Fibroblast of mammary gland (primary cell): ENCODE measurements at places on chromosomes 1 and 21.

- DNase-seq: no peak
Measured at GRCh38 chr1:182113879-182114626, 52.5 kb upstream of the ZNF648 start.

DNA sequence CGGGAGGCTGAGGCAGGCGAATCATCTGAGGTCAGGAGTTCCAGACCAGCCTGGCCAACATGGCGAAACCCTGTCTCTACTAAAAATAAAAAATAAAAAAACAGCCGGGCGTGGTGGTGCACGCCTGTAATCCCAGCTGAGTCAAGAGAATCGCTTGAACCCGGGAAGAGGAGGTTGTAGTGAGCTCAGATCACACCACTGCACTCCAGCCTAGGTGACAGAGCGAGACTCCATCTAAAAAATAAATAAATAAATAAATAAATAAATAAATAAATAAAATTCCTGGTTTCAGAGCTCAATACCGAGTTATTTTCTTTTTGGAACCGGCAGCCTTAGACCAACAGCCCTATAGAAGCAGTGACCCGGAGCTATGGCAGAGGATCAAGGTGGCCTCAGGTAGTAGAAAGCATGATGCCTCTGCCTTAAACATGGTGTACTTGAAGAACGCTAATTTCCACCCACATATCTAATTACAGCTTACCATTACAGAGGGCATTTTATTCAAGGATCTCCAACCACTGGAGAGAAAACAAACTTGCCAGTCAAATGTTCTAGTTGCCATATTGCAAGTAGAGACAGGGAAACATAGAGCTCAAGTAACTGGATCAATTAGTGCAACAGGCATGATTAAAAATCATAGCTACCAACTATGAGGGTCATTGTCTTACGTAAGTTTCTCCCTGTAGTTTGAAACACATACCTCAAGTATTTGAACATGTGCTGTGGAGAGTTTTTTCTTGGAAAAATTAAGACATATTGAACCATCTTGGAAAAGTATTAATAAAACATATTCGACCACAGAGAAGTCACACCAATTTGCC is 2.0 kb upstream of the ENAH start:
- DNase-seq: no peak

GRCh38 chr1:92854101-92854785 is 22.4 kb downstream of the RPL5 start:
- no peak for DNase-seq

- no peak for DNase-seq
Measured at GRCh38 chr21:34330055-34330454, 33.8 kb upstream of the KCNE2 start.

DNA sequence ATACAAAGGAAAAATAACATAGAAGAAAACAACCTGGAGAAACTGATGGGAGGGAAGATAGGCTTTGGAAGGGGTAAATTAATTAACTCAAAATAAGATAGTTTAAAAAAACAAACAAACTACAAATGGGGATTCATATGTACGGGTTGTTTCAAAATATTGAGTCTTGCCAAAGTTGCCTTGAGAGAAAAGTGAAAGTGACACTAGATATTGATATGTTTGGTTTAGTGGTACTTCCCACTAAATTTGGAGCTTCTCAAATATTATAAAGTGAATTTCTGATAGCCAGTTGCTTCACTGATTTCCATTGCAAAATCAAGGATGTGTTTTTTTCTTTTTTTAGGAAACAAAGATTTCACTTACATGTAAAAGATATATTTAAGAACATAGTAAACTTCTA is 149.5 kb upstream of the RUNX1 start:
- no peak for DNase-seq

DNA sequence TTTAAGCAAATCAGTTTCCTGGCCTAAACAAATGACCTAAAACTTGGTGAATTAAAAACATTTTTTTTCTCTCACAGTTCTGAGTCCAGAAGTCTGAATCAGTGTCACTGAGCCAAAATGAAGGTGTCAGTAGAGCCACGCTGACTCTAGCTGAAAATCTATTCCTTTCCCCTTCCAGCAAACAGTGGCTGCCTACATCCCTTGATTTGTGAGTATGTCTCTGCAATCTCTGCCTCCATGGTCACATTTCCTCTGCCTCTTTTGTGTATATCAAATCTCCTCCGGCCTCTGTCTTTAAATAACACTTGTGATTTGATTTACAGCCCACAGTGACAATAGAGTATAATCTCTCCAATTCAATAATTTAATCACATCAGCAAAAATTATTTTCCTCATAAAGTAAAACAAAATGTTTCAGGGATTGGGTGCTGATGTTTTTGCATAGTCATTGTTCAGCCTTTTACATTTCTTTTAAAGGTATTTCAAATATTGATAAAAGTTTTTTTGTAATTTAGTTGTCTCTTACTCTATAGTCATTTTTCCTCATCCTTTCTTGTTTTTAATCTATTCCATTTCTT is 1715.4 kb downstream of the BRINP3 start:
- DNase-seq: no peak

- no peak for DNase-seq
Measured at GRCh38 chr1:45334308-45335245, 5.4 kb upstream of the TOE1 start.

DNA sequence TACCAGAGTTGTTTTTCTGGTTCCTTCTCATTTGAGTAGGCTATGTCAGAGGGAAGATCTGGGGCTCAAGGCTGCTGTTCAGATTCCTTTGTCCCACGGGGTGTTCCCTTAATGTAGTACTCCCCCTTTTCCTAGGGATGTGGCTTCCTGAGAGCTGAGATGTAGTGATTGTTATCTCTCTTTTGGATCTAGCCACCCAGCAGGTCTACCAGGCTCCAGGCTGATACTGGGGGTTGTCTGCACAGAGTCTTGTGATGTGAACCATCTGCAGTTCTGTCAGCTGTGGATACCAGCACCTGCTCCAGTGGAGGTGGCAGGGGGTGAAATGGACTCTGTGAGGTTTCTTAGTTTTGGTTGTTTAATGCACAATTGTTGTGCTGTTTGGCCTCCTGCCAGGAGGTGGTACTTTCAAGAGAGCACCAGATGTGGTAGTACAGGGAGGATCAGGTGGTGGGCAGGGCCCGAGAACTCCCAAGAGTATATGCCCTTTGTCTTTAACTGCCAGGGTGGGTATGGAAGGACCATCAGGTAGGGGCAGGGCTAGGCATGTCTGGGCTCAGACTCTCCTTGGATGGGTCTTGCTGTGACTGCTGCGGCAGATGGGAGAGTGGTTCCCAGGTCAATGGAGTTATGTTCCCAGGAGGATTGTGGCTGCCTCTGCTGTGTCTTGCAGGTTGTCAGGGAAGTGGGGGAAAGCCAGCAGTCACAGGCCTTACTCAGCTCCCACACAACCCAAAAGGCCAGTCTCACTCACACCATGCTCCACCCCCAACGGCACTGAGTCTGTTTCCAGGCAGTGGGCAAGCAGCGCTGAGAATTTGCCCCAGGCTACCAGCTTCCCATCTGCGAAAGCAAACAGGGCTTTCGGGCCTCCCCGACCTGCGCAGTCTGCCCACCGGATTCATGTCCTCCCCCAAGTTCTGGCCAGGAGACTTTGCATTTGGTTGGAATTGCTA is 64.2 kb downstream of the SERINC2 start:
- peak; percentile 16 for DNase-seq

GRCh38 chr1:56414728-56415224 is 164.6 kb downstream of the PLPP3 start:
- DNase-seq: no peak

DNA sequence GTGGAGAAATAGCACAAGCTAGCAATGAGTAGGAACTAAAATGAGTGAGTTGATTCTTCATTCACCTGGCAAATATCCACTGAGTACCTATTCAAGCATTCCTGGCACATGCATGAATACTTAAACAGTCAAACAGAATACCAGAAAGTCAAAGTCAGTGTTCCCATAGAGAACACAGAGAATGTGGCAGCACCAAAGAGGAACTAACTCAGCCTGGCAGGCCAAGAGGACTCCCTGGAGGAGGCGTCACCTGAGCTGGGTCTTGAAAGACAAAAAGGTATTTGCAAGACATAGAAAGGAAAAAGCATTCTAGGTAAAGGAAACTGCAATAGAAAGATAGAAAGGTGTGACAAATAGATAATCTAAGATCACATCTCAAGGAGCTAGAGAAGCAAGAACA is 49.7 kb downstream of the DMRTA2 start:
- no peak for DNase-seq

GRCh38 chr1:65174585-65174984 is 26.6 kb downstream of the AK4 start:
- DNase-seq: peak; percentile 99

DNA sequence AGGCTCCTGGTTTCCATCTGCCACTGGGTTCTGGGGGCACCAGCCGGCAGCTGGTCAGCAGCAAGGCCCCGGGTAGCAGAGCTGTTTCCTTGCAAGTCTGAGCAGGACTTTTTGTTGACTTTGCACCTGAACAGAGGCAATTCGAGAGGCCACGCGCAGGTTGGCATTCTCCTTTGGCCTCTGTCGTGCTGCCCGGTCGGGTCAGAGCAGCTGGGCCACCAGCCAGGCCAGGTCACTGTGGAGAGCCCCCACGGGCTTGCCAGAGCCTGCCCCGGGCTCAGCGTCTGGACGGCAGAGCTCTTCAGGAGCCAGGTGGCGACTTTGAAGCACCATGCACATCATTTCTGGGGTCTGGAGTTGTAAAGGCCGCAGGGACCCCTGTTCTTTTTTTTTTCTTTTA is 28.4 kb upstream of the TMEM52 start:
- no peak for DNase-seq

DNA sequence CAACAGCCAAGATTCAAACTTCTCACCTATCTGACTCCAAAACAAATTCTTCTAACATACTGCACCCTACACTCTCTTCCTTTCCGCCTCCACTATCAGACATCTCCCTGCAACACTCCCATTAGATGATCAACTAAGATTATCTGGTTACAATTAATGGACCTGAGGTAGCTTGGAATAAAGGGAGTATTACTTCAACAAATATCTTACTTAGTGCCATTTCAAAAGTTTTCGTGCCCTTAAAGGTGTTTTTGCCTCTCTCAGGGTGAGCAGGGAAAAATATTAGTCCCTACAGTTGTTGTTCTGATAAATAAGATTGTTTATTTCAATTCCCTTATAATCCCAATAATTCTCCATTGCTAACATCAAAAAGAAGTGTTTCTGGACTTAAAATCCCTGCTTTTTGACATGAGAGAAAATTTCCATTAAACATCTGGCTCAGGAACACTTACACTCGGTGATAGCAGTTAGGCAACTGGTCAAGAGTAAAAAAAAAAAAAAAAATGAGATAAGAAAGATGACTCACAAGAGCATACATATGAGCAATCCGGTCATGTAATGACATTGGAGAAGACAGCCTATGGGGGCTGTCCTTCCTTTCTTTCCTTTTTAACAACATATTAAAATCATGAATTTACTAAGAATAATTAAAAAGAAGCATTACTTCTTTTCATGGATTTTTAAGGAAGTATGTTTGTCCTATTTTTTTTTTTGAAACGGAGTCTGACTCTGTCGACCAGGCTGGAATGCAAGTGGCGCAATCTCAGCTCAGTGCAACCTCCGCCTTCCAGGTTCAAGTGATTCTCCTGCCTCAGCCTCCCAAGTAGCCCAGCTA is 7.6 kb downstream of the RSBN1 start:
- peak; percentile 80 for DNase-seq

DNA sequence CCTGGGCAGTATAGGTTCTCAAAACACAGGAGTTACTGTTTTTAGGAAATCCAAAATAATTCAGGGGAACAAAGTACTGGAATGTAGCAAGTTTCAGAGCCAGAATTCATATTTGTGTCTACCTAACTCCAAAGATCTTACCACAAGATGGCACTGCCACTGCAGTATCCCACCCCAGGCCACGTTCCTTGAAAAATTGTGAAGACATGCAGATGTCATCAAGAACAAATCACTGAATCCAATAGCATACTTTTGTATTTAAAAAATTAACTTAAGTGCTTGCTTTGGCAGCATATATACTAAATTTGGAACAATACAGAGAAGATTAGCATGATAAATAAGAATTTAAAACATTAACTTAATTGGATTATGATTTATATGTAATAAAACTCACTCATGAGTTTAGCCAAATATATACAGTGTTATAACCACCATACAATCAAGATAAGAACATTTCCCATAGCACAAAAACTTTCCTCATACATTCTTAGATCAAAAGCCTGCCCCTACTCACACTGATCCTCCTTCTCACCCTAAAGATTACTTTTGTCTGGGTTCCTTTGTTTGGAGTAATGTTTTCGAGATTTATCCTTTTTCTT is 209.9 kb downstream of the FAF1 start:
- DNase-seq: peak; percentile 51

DNA sequence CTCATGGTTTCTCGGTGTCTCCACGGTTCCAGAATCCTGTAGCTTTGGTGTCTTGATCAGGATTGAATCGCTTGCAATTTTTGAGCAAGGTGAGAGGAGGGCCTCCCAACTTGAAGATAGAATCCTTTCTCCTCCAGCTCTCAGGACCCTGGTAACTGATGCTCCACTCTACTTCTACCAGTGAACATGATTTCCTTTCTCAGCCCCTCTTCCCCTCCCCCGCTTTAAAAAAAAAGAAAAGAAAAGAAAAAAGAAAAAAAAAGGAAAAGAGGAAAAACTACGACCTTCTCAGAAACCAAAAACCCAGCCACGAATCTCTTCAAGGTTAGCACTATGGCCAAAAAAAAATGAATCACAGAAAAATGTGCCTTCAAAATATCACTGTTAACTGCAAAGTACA is 1.2 kb downstream of the ARHGEF11 start:
- DNase-seq: no peak

- peak; percentile 79 for DNase-seq
Measured at GRCh38 chr21:36135391-36136102, 668 bp downstream of the CBR3 start.

GRCh38 chr1:173002891-173003838 is 47.6 kb downstream of the TNFSF18 start:
- DNase-seq: peak; percentile 96

DNA sequence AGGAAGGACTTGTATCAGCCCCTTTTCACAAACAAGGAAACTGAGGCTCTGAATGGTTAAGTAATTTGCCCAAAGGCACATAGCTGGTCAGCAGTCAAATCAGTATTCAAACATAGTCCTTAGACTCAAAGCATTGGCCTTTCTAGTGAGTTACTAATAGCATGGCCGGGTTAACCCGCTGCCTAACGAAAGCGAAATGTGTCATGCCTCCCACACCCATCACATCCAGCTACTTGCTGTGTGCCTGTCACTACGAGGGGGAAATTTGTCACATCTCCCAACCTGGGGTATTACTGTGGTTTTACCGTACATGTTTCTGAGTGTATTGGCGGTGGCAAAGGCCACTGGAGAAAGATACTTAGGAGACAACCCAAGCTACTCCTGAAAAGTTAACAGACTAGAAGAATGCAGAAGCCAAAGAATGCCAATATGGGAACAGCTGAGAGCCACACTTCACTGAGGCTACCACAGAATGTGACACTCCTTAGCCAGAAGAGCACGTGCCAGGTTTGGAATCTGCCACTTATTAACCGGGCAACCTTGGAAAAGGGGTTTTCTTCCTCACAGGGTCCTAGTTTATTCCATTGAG is 363.5 kb downstream of the KCNH1 start:
- DNase-seq: no peak

DNA sequence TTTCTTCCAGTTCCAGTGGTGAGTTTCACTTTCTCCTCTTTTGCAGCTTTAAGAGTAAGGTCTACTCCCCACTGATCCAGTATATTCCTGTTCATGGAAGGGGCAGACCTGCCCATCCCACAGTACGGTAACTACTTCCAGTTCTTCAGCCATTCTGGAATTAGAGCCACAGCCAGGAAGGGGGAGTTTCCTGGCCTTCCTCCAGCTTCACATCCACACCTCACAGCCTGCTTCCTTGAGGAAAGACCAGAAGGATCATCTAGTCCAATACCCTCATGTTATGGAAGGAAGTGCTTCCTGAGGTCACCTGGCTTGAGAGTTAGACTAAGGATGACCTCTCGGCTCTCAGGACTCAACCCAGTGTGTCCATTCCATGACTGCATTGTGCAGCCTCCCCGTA is 597.8 kb downstream of the KIF26B start:
- no peak for DNase-seq
